Hematopoietic multipotent progenitor cell treated with erythropoietin and hydrocortisone succinate and interleukin-3 and kit ligand, for 17 days (in vitro differentiated cells): ENCODE measurements at places on chromosomes 11 and 22.

DNA sequence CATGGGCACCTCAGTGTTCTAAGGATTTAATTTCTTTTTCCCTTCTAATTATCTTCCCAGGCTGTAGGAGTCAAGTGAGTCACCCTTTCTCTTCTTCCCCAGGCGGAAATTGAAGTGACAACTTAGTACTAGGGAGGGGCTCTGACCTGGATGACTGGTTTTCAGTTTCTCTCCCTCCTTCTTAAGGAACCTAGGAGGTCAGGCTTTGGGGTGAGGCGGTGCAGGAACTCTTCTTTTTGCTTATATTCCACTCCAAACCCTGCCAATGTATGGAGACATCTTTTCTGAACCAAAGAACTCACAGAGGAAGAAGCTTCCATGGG lies 12.6 kb downstream of the ZDHHC5 start:
- DNase-seq: no peak

DNA sequence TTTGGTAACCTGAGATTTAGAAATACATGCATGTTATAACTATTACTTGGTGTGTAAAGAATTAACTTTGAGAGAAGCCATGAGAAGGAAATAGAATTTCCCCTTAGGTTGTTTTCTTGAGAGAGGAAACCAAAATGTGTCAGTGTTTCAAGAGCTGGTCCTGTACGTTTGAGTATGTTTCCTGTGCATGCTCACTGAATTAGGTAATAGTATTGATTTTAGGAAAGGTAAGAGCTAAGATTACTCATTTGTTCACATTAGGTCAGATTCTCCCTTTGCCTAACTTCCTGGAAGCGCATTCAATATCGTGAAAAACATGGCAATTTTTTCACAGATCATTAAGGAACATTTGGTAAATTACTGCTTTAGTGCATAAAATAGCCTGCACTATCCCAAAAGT lies 49.3 kb upstream of the RDX start:
- no peak for DNase-seq

GRCh38 chr11:108890482-108891105 lies 225.7 kb downstream of the DDX10 start:
- no peak for DNase-seq

DNA sequence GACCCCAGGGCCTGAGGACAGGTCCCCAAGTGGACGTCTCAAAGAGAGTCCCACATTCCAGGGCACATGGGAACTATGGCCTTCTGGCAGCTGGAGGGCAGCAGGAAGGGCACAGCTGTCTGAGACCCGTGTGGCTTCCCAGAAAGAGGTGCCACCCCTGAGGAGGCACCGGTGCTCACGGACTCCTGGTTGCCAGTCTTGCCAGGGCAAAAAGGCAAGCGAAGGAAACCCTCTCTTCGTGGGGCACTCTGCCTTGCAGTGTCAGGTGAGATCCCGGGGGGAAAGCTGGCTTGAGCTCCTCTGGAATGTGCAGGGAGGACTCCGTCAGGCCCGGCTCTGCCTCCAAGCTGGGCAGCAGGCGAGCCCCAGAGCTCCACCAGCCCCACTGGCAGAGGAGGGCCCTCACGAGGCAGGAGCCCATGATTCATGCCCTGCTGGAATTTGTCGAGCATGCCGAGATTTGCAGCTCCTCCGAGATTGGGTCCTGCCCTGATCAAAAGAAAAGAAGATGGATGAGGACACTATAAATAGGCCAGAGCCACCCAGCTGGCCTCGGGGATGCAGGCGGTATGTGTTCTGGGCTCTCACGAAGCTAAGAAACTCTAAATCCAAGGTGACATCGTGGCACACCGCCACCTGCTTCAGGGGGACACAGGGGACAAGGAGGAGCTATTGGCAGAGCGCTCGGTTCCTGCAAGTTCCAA lies 9.9 kb upstream of the CELSR1 start:
- no peak for DNase-seq

GRCh38 chr11:22728600-22729389 lies 62.4 kb downstream of the GAS2 start:
- DNase-seq: no peak

- DNase-seq: no peak
Observed at GRCh38 chr11:93225662-93226061, 27.9 kb upstream of the SLC36A4 start.

GRCh38 chr11:95487391-95487790 lies 256.4 kb upstream of the SESN3 start:
- DNase-seq: no peak

- DNase-seq: no peak
Observed at GRCh38 chr11:26914968-26915367, 78.9 kb upstream of the FIBIN start.

DNA sequence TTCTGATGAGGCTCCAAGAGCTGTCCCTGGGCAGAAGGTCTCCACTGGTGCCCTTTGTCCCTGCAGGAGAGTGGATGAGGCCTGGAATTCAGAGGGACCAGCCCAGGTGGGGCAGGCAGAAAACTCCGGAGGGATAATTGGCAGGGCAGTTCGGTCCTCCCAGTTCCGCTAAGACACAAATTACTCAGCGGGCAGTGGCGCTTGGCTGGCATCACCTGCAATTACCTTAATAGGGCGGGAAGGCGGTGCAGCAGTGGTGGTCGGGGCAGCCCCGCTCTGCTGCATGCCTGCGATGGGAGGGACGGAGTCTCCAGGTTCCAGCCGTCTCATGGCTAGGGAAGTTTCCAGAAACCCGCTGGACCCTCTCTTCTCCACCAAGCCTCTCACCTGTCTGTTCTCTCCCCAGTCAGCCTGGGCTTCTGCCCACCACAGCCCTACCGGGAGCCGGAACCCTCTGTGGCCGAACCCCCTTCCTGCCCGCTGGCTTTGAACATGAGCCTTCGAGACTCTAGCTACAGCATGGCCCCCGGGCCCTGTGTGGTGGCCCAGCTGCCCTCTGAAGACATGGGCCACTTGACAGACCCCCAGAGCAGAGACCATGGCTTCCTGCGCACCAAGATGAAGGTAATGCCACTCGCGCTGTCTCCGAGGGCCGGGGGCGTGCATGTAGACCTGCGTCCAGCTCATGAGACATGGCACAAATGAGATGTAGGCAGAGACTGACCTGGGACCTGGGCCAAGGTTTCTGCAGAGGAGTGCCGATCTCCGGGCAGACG lies 7.0 kb downstream of the OVOL1 start:
- DNase-seq: no peak

DNA sequence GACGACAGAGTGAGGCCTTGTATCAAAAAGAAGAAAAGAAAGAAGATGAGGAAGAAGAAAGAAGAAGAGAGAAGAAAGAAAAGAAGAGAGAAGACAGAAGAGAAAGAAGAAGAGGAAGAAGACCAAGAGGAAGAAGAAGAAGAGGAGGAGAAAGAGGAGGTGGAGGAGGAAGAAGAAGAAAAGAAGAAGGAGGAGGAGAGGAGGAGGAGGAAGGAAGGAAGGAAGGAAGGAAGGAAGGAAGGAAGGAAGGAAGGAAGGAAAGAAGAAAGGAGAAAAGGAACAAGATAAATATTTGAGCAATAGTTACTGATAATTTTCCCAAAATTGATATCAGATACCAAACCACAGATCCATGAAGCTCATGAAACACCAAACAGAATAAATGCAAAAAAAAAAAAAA lies 169.7 kb upstream of the TMEM45B start:
- DNase-seq: no peak

- DNase-seq: no peak
Observed at GRCh38 chr11:36109850-36110606, 166.2 kb downstream of the LDLRAD3 start.

- DNase-seq: peak; percentile 92
Observed at GRCh38 chr11:67401495-67402191, at the start of gene PPP1CA. Gene PPP1CA (minus strand): TSS chr11:67401858. CDS start chr11:67401782, 76 bp downstream.

DNA sequence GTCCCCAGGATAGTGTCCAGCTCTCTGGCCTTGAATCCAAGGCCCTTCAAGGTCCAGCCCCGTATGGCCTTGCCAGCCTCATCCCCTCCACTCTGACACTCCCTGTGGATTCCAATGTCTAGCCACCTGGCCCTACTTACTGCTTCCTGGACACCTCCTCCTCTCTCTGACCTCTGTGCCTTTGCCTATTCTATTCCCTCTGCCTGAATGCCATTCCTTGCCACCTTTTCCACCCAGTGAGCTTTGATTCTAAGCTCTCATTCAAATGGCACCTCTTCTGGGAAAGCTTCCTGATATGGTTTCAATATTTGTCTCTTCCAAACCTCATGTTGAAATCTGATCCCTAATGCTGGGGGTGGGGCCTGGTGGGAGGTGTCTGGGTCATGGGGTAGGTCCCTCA lies 31.9 kb upstream of the TTLL12 start:
- no peak for DNase-seq

GRCh38 chr11:44632466-44633123 lies 67.1 kb downstream of the CD82 start:
- peak; percentile 18 for DNase-seq

DNA sequence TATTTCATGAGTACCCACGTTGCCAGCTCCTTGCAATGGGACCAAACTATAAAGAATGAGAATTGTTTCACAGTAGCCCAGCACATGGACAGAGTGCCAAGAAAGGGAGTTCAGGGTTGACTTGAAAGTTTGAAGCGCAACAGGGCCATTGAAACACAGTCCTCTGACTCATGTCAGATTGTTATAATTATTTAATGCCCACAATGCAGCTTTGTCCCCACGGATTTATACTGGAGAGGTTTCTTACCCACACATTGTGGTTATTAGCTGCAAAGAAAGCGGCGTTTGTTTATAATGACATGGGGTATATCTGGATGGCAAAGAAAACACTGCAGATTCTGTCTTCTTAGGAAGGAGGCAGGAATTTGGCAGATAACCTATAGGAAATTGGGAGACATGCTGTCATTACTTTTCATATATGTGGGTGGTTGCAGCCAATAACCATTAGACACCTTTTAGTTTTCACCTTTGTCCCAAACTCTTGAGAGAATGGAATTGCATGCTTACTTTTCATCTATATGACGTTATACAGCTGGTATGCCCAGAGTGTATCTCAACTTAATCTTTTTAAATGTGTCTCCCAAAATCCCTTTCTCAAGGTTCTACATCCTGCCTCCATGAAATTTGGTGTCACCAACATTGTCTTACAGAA lies 143.6 kb downstream of the TEAD1 start:
- no peak for DNase-seq

DNA sequence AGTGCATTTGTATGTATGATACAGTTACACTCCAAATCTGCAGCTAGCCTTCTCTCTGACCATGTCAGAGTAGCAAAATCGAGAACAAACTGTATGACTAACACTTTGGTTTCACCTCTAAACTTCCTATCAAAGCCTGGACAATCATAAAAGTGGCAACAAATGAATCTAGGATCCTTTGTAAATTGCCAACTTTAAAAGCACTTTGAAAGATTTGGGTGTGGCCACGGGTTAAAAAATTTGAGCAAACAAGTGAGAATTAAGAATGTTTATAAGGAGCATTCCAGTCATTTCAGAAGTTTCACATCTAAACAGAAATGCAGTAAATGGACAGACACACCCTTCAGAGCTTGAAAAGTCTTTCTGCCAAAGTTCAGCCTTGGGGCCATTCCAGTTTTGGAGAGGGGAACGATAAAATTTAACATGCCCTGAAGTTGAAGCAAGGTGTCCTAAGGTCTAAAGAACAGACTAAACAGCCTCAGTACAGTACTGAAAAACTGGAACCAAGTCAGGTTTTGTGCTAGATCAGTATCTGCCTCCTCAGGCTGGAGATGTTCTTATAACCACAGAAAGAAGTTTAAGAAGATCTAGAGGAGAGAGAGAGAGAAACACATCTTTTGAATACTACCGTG lies 181.9 kb upstream of the BDNF start:
- DNase-seq: no peak

GRCh38 chr11:47399860-47400767 lies 8.3 kb upstream of the SLC39A13 start:
- no peak for DNase-seq

GRCh38 chr11:90783111-90783510 lies 560.3 kb upstream of the CHORDC1 start:
- DNase-seq: no peak

- DNase-seq: no peak
Observed at GRCh38 chr11:92886243-92886905, 83.1 kb upstream of the MTNR1B start.

DNA sequence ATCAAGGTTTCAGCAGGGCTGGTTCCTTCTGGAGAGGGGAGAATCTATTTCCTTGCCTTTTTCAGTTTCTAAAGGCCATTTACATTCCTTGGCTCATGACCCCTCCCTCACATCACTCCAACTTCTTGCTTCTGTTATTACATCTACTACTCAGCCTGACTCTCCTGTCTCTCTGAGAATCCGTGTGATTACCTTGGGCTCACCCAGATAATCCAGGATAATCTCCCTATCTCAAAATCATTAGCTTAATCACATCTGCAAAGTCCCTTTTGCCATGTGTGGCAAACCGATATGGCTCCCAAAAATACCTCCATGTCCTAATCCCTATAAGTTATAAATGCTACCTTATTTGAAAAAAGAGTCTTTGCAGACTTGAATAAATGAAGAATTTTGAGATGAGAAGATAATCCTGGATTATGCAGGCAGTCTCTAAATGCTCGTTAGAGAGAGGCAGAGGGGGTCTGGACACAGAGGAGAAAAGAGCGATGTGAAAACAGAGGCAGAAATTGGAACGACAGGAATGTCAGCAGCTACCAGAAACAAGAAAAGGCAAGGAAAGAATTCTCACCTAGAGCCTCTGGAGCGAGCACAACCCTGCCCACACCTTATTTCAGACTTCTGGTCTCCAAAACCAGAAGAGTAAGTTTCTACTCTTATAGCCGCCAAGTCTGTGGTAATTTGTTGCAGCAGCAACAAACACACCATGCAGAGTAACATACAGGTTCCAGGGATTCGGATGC lies 23.6 kb upstream of the ARHGAP32 start:
- DNase-seq: no peak

DNA sequence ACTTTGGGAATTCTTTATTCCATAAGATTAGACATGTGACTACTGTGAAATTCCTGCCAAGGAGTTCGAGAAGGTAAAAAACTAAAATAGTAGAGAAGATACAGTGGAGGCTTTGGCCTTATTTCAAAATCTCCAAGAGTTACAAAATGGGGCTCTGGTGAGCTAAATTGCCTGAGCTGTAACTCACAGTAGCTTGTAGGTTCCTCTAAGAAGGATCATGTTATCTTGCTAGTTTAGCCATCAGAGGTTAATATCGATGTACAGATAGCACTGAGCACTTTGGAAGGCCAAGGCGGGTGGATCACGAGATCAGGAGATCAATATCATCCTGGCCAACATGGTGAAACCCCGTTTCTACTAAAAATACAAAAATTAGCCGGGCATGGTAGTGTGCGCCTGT lies 81.1 kb downstream of the USP35 start:
- DNase-seq: no peak

- no peak for DNase-seq
Observed at GRCh38 chr11:83035070-83035854, 36.4 kb downstream of the RAB30 start.

- DNase-seq: no peak
Observed at GRCh38 chr11:3167143-3168119, 2.3 kb upstream of the OSBPL5 start.

- DNase-seq: no peak
Observed at GRCh38 chr11:95937358-95937757, 13.5 kb upstream of the MTMR2 start.

- DNase-seq: no peak
Observed at GRCh38 chr11:12016246-12016645, 7.8 kb upstream of the DKK3 start.
